ENCODE measurements at places on chromosomes 7 and 10.

GRCh38 chr10:4121502-4122380, 336.7 kb upstream of the KLF6 start:
- no peak for DNase-seq

DNA sequence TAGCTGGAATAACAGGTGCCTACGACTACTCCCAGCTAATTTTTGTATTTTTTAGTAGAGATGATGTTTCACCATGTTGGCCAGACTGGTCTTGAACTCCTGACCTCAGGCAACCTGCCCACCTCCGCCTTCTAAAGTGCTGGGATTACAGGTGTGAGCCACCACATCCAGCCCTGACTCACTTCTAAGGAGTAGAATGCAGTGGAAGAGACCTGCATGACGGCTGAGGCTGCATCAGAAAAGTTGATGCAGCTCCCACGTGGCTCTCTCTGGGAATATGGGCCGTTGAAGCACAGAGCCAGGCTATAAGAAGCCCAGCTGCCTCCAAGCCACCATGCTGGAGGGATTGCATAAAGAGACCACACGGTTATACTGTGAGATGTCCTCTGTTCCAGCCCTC, 21.6 kb upstream of the ASL start:
- DNase-seq: no peak

DNA sequence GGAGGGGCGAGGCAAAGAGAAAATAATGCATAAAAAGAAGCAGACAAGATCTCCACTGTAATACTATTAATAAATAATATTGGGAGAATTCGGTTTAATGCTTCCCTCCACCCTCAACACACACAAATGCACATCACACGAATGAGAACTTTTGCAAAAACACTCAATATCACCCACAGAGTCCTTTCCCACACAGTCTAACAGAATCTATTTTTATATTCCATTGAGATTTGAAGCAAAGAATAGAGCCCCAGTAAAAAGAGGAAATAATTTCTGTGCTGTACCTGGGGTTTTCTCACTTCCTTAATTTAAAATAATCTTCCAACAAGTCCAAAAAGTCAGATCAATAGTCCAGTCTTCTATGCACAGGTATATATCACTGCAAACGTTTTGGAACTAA, 17.0 kb downstream of the PIK3AP1 start:
- DNase-seq: no peak

GRCh38 chr10:88851706-88852105, at the start of gene ANKRD22:
TSS of gene ANKRD22 (minus strand) at chr10:88851844. CDS start at chr10:88851607, 237 bp downstream.
- DNase-seq: no peak

DNA sequence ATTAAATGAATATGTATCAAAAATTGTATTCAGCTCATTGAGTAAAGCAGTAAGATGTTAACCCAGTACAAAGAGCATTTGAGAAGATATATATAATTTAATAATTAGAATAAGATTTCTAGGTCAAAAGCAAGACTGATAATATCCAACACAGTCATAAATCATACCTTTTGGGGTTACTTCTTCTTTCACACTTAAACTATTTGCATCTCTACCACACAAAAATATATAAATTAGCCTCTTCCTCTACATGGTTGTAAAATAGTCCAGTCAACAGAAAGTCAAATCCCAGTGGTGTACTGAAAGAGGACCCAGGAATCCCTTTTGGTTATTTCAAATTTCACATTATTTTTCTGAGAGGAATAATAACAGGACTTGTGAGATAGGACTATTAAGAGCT, 204.6 kb upstream of the INHBA start:
- no peak for DNase-seq

DNA sequence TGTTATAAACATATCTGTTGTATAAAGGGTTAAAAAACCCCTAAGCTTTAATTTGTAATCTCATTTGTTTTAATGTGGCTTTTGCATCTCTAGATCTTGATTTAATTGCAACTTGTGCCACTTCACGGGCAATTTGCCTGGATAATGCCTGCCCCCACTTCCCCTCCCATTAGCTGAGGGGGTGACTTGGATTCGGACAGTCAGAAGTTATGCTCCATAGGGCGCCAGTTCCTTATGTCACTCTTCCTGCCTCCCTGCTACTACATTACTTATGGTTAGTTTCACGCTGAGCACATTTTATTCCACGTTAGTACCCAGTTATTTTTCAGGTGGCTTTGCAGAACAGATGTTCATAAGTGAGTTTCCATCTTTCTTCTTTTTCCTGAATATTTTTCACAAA, 1015.2 kb upstream of the PHF14 start:
- DNase-seq: no peak

DNA sequence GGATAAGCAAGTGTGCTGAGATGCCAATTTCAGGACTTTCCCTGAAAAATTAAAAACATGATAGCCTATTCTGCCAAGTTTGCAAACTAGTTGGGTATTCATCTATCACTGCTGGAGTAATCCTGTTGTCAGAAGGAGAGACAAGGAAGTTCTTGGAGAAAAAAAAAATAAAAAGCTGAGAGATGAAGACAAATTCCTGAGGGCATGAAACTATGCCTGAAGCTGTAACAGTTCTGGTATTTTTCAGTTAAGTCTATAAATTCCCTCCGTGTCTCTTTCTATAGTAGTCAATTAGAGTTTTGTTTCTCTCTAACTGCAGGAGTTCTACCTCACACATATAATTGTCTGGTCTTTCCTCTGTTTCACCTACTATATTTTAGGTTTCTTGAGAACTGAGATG, 95.7 kb downstream of the DGKB start:
- DNase-seq: peak; percentile 34

DNA sequence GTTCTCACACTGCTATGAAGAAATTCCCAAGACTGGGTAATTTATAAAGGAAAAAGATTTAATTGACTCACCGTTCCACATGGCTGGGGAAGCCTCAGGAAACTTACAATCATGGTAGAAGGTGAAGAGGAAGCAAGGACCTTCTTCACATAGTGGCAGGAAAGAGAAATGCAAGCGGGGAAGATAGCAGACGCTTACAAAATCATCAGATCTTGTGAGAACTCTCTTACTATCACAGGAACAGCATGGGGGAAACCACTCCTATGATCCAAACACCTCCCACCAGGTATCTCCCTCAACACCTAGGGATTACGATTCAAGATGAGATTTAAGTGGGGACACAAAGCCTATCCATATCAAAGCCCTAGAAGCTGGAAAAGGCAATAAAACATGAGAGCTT, 130.8 kb downstream of the MDFIC start:
- no peak for DNase-seq

GRCh38 chr10:76229341-76229740, 797.9 kb downstream of the LRMDA start:
- no peak for DNase-seq

DNA sequence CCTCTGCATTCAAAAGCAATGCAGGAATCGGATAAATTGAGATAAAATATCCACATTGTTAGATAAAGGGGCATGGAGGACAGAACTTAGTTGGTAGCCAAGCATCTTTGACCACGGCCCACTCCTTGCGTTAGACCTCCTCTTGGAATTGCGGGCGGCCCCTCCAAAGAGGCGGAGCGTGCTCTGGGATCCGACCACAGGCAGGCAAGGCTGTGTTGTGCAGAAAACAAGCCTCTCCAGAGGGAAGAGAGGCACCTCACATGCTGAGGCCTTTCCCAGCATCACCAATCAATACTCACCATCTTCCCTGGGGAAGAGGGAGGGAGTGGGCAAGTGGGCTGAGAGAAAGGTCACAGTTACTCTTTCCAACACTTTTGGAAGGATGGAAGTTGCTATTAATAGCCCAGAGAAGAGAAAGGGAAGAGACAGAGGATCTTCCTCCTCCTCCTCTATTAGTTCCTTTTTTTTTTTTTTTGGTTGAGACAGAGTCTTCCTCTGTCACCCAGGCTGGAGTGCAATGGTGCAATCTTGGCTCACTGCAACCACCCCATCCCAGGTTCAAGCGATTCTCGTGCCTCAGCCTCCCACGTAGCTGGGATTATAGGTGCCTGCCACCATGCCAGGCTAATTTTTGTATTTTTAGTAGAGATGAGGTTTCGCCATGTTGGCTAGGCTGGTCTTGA, 49.7 kb upstream of the NRF1 start:
- DNase-seq: no peak

GRCh38 chr10:121886997-121887622, 40.7 kb downstream of the ATE1 start:
- peak; percentile 28 for DNase-seq

- no peak for DNase-seq
Measured at GRCh38 chr10:5595591-5595990, 70.8 kb downstream of the ASB13 start.

GRCh38 chr10:7561985-7562384, 104.8 kb downstream of the ITIH5 start:
- no peak for DNase-seq

Data from fibroblast of skin of left quadriceps (primary cell).